Stimulated activated CD4-positive, alpha-beta T cell treated with anti-CD3 and anti-CD28 coated beads, TNF-alpha, amount 100 ng/mL, for 24 hours (primary cell): ENCODE measurements at places on chromosomes 5 and 9.
A peak's percentile ranks its signal among the peaks of the same experiment; 100 is the strongest.

- no peak for DNase-seq
Observed at GRCh38 chr9:130756037-130756436, 62.5 kb downstream of the EXOSC2 start.

GRCh38 chr9:107336718-107337360, 53.8 kb downstream of the RAD23B start:
- DNase-seq = no peak

GRCh38 chr5:151214614-151215545, 9.0 kb downstream of the CCDC69 start:
- DNase-seq = no peak

GRCh38 chr9:91694081-91694870, 255.8 kb downstream of the ROR2 start:
- DNase-seq = no peak

- no peak for DNase-seq
Observed at GRCh38 chr5:149387982-149388381, 8.9 kb upstream of the IL17B start.

GRCh38 chr9:35079426-35080341, at the start of gene FANCG:
Gene FANCG (minus strand): TSS chr9:35079942. CDS start chr9:35079524, 418 bp downstream.
- peak; percentile 73 for DNase-seq

- no peak for DNase-seq
Observed at GRCh38 chr5:65577141-65577540, 14.0 kb downstream of the PPWD1 start.

- no peak for DNase-seq
Observed at GRCh38 chr5:14475045-14475444, 106.5 kb upstream of the OTULINL start.

DNA sequence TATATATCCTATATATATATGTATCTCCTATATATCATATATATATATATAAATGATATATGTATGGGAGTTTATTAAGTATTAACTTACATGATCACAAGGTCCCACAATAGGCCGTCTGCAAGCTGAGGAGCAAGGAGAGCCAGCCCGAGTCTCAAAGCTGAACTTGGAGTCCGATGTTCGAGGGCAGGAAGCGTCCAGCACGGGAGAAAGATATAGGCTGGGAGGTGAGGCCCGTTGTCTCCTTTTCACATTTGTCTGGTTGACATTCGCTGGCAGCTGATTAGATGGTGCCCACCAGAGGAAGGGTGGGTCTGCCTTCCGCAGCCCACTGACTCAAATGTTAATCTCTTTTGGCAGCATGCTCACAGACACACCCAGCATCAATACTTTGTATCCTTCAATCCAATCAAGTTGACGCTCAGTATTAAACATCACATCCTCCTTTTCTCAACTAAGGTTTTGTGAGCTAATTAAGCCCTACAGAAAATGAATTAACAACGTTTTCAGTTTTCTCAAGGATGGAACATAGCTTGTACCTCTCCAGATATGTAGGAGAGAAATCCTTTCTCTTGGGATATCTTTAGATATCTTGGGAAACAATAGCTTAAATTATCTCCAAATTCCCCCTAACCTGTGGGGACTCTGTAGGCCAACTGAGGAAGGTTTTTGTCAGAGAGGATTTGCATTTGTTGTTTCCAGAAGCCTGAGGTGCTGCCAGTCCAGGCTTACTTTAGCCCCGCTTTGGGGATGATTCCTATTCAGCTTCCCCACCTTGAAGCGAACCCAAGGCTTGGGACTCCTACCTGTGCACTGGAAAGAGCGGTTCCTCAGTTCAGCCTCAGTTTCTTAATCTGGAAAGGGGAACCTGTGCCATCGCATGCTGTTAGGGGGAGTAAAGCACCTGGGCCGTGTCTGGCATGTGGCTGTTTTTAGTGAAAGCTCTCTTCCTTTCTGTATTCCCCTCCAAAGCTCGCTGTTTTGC, 163.2 kb downstream of the CACNA1B start:
- no peak for DNase-seq

- DNase-seq = no peak
Observed at GRCh38 chr5:172380987-172381643, 73.2 kb downstream of the SH3PXD2B start.
